Left renal cortex interstitium (tissue), 4 donors: ENCODE measurements at places on chromosomes 1 and 21. TPM values are rescaled to one million over a fixed set of nuclear protein-coding genes. Genes with fewer than 3 reads are reported as not detected.

- DNase-seq: no peak
These were observed 244.4 kb downstream of the NFIA start for GRCh38 chr1:61326713-61327112.

Gene CA6
- not detected for polyA plus RNA-seq

DNA sequence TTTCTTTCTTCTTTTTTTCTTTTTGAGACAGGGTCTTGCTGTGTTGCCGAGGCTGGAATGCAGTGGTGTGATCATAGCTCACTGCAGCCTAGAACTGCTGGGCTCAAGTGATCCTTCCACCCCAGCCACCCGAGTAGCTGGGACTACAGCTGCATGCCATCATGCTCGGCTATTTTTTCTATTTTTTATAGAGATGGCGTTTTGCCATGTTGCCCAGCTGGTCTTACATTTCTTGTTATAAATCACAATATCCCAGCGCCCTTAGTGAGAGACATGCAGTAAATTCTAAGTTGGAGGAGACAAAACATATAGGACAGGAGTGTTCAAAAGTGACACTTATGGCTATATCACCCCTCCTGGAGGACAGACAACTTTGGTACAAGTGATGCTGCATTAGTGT lies 31.3 kb upstream of the ACTN2 start:
- no peak for DNase-seq

DNA sequence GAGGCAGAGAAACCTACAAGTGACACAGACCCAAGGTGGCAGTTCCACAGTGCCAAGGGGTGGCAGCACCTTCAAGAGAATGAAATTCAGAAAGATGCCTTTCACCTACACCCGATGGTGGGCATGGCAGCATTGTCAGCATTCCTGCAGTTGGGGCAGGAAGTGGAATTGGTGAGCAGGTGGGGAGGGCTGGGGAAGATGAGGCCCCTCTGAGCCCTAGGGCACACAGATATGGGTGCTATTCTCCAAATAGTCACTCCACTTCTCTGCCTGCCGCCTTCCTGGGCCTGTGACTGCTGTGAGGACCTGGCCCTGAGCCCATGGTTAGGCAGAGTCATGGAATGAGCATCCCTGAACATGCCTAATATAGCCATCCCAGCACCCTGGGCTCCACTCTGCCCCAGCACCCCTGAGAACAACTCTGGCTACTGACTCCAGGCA lies 8.3 kb downstream of the SHISA4 start:
- DNase-seq: no peak

Gene HTR1D
- polyA plus RNA-seq: 0.14 TPM

Gene CD1D
- polyA plus RNA-seq: 5.5 TPM

GRCh38 chr1:52709016-52709415 lies 10.9 kb upstream of the COA7 start:
- no peak for DNase-seq

Gene GPR61
- 0.58 TPM for polyA plus RNA-seq

Gene C1orf94
- polyA plus RNA-seq: not detected

GRCh38 chr1:67726224-67726623 lies 41.2 kb downstream of the GADD45A start:
- no peak for DNase-seq

Gene ARHGEF10L
- 47.4 TPM for polyA plus RNA-seq

Gene LCE6A
- not detected for polyA plus RNA-seq

Gene CYYR1
- polyA plus RNA-seq: 59.1 TPM

DNA sequence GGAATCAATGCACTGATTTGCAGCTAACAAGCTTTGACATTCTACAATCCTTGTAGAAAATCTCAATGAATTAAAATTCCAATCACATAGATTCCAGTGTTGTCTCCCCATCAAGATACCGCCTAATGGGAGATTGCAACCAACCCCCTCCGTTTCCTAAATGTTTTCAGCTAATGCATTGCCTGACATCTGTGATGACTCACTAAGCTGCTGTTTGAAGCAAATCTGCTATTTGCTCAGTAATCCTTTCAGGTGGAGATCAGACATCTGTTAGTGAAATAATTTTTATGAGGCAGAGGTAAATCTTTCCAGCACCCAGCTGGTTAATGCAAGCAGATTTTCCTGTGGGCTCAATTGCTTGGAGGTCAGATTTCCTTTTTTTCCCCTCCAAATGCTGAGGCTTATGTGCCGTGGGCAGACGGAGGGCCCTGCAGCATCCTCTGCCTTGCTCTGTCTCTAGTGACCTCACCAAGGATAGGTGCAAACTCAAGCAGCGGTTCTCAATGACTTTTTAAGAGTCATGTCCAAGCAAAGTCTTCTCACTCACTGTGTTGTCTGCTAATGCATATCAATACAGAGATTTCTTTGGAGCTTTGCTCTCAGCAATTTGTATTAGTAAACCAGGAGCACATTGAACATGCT lies 91.1 kb upstream of the RAB3GAP2 start:
- DNase-seq: no peak

Gene PLPPR5
- 1.0 TPM for polyA plus RNA-seq

DNA sequence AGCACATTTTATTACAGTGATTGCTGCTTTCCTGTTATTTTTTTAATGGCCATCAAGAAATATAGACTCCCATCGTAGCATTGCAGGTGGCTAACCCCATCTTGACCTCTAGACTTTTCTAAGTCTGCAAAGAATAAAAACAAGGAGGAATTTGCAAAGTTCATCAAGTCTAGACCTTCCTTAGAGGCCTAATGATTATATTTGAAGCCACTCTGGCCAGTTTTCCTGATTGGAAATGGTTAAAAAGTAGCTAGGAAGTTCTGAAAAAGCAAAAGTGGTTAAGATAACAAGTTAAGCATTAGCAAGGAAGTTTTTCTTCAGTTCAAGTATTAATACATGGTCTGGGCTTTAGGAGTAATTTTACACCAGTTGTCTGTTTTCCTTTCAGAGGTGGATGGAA lies 16.7 kb upstream of the KCNJ15 start:
- DNase-seq: no peak

DNA sequence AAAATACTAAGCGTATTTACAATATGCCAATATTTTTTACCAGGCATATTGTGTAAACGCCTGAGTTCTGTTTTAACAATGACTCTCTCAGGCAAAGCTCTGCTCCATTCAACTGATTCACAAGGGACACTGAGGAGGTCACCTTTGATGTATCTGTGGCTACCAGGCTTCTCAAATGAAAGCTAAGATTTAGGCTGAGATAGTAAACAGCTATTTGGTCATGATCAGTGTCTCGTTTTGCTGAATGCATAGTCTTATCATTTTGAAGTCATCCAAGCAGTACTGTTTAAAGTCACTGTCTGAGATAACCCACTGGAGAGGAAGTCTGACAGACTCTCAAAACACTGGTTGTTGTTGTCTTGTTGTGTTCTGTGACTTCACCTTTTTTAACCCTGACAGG lies 13.7 kb upstream of the PLPPR5 start:
- DNase-seq: no peak

DNA sequence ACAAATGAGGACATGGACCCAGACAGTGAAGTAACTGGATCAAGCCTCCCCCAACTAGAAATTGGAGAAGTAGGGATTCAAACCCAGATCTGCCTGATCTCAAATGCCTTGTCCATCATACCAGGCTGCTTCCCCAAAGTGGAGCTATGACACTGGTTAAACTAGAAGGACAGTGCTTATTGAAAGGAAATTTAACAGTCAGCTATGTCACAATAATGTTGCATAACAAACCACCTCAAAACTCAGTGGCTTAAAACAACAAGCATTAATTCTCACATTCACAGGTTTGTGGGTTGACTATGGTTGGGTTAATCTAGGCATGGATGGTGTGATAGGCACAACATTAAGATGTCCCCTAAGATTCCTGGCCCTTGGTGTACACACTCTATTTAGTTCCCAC lies 107.1 kb downstream of the TAS1R2 start:
- no peak for DNase-seq

Gene OR2L3
- not detected for polyA plus RNA-seq

DNA sequence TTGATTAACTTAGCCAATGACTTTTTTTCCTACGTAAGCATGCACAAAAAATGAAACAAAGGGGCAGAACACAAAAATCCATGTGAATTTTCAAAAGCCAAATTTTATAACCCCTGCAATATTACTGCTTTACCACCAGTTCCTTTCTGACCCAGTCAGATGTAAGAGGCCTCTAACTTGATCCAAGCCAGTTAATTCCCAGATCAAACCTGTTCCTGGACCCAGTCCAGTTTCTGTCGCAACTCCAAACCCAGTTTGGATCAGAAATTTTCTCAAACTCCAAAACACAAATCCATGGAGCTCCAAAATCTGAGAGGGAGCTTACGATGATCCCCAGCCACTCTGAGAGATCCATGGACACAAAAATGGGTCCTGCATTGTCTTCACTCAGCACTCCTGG lies 7.8 kb upstream of the ZYG11A start:
- no peak for DNase-seq

- no peak for DNase-seq
These were observed 155.9 kb downstream of the HIVEP3 start for GRCh38 chr1:41762777-41763176.

GRCh38 chr1:2543543-2544092 lies 12.6 kb upstream of the TNFRSF14 start:
- DNase-seq: no peak

DNA sequence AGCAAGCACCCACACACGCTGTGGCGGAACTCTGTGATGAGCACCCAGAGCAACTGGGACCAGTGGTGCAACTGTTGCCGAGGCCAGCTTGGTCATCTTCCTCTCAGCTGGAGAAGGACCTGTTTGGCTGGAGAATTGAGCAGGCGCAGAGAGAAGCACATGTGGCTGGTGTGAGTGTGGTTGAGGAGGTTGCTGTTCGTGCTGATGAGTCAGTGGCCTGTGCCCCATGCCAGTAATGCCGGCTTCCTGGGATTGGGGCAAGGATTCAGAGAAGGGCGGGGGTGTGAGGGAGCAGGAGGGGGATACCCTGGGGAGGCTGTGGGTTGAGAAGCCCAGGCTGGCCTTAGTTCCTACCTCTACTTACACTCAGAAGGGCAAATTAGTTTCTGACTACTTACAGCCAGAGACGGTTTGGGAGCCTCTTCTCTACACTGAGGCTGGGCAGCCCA lies 57.5 kb upstream of the EPS8L3 start:
- no peak for DNase-seq

Gene CLIC6
- 2.1 TPM for polyA plus RNA-seq
